Thoracic aorta endothelial cell (primary cell): ENCODE measurements at places on chromosomes 2 and 18. TPM values are rescaled to one million over a fixed set of nuclear protein-coding genes. Genes with fewer than 3 reads are reported as not detected.

The C1QL2 gene
- total RNA-seq = not detected in 2 replicates

The SLC25A12 gene
- 21.1 and 25.4 TPM in 2 replicates for total RNA-seq

The ERICH2 gene
- not detected in 2 replicates for total RNA-seq

The C2orf78 gene
- total RNA-seq = not detected in 2 replicates

The LRRC30 gene
- total RNA-seq = not detected in 2 replicates

The CNGA3 gene
- total RNA-seq = under 0.01 TPM in 1 of 2 replicates, not detected in the other

The HRH4 gene
- total RNA-seq = under 0.01 TPM in 1 of 2 replicates, not detected in the other

The CCDC74B gene
- 0.66 and 0.86 TPM in 2 replicates for total RNA-seq

The KCNE4 gene
- total RNA-seq = under 0.01 TPM in 2 replicates

The ERBB4 gene
- 0.13 and 0.14 TPM in 2 replicates for total RNA-seq

The IL36G gene
- total RNA-seq = not detected in 2 replicates

The ANO7 gene
- 0.93 and 1.7 TPM in 2 replicates for total RNA-seq

The ACMSD gene
- total RNA-seq = not detected in 2 replicates

The EIF4E2 gene
- total RNA-seq = 114 and 120 TPM in 2 replicates

The CPO gene
- not detected in 2 replicates for total RNA-seq

The PTH2R gene
- total RNA-seq = 0.13 TPM in 1 of 2 replicates, not detected in the other

The NEU2 gene
- total RNA-seq = not detected in 2 replicates

The PTPN4 gene
- total RNA-seq = 26.6 and 41.1 TPM in 2 replicates

The UPP2 gene
- total RNA-seq = not detected in 2 replicates

The NPPC gene
- not detected in 2 replicates for total RNA-seq

The FMNL2 gene
- 53.6 and 66.6 TPM in 2 replicates for total RNA-seq

The COL4A3 gene
- 0.13 and 0.14 TPM in 2 replicates for total RNA-seq

The RPRM gene
- not detected in 2 replicates for total RNA-seq

The MOGAT1 gene
- not detected in 2 replicates for total RNA-seq

The PDE6D gene
- 27.5 and 36.0 TPM in 2 replicates for total RNA-seq

The PLCL1 gene
- total RNA-seq = 9.6 and 9.7 TPM in 2 replicates

The BUB1 gene
- total RNA-seq = 67.8 and 119 TPM in 2 replicates

The SEMA4C gene
- 13.8 and 18.4 TPM in 2 replicates for total RNA-seq

The SOWAHC gene
- total RNA-seq = 4.8 and 5.6 TPM in 2 replicates

The CREG2 gene
- 0.57 and 1.5 TPM in 2 replicates for total RNA-seq

The SPATA3 gene
- not detected in 2 replicates for total RNA-seq

The GALNT14 gene
- 0.66 and 2.4 TPM in 2 replicates for total RNA-seq

The FTCDNL1 gene
- 1.2 and 1.7 TPM in 2 replicates for total RNA-seq

The RAB6C gene
- not detected in 2 replicates for total RNA-seq

The AQP4 gene
- not detected in 2 replicates for total RNA-seq

The C2orf81 gene
- total RNA-seq = 0.40 and 0.50 TPM in 2 replicates

The SERPINB10 gene
- 0.07 TPM in 1 of 2 replicates, not detected in the other for total RNA-seq

The SIX3 gene
- total RNA-seq = not detected in 2 replicates

The DUSP19 gene
- 2.4 TPM in 2 replicates for total RNA-seq

The ARHGAP28 gene
- 14.1 and 26.6 TPM in 2 replicates for total RNA-seq

The RTP5 gene
- total RNA-seq = not detected in 2 replicates

The AGXT gene
- not detected in 2 replicates for total RNA-seq

The PASK gene
- total RNA-seq = 6.5 and 9.0 TPM in 2 replicates

The DSC2 gene
- total RNA-seq = 0.14 TPM in 1 of 2 replicates, not detected in the other

The FEV gene
- total RNA-seq = not detected in 2 replicates
